ENCODE measurements at places on chromosomes 1 and 21. TPM values are rescaled to one million over a fixed set of nuclear protein-coding genes. Genes with fewer than 3 reads are reported as not detected.

The RSBN1 gene
- 19.0 TPM for total RNA-seq

The SPATA6 gene
- 1.7 TPM for total RNA-seq

The HUNK gene
- 5.5 TPM for total RNA-seq

The KIF17 gene
- 0.74 TPM for total RNA-seq

The LRRC3 gene
- not detected for total RNA-seq
